ENCODE measurements at places on chromosomes 2 and 18.

GRCh38 chr2:166282154-166282553 is 93.6 kb downstream of the SCN9A start:
- DNase-seq, result no peak

DNA sequence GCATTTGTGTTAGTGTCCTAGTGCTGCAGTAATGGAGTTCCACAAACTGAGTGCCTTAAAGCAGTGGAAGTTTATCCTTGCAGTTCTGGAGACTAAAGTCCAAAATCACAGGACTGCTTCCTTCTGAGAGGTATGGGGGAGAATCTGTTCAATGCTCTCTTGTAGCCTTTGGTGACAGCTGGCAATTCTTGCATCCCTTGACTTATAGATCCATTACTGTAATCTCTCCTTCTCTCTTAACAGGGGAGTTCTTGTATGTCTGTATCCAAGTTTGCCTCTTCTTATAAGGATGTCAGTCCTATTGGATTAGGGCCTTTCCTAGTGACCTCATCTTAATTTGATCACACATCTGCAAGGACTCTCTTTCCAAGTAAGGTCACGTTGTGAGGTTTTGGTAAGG is 69.9 kb downstream of the XRCC5 start:
- DNase-seq, result no peak

GRCh38 chr2:110881908-110882307 is 149.5 kb downstream of the ACOXL start:
- no peak for DNase-seq

GRCh38 chr2:77268626-77269025 is 253.6 kb downstream of the LRRTM4 start:
- no peak for DNase-seq

DNA sequence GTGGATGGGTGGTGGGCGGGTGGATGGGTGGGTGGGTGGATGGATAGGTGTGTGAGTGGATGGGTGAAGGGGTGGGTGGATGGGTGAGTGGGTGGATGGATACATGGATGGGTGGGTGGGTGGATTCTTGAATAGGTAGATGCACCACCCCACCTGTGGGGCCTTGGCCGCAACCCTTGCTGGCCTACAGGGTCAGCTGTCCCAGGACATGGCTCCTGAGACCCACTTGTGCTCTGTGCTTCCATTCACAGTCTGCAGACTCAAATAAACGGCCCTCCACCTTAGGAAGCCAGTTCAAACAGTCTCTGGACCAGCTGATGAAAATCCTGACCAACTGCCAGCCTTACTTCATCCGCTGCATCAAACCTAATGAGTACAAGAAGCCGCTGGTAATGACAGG is 54.4 kb downstream of the MYO7B start:
- no peak for DNase-seq

DNA sequence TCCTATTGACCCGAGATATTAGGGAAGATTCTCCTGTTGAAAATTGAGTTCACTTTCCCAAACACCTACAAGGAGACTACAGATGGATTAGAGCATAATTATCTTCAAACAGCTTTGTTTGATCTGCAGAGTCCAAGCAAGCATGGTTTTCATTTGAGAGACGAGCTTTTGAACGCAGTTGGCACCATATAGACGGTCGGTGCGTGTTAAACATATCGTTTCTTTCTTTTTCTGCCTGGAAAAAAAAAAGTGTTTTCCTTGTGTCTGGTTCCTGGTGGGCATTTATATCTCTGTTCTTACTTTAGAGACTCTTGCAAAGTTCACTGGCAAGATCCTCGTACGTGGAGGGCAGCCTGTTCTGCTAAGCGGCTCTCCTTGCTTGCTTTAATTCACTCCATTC is 248.9 kb downstream of the TMEM182 start:
- DNase-seq, result no peak

GRCh38 chr18:12783524-12783923 is 80.7 kb downstream of the PSMG2 start:
- no peak for DNase-seq

DNA sequence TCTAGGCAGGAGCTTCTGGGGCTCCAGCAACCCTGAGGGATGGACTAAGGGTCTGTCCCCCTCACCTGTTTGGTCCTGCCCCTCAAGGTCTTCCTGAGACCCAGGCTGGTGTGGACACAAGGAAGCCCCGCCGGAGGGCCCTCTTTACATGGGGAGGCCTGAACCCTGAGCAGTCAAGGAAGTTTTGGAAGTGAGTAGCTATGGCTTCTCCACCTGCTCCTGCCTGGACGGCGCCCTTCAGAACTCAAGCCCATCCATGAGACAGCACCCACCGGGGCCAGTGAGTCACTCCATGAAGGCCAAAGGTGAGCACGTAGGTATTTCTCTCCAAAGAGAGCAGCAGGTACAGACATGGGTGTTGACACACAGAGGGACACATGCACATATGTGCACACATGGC is 98.2 kb upstream of the CTDP1 start:
- no peak for DNase-seq

- DNase-seq, result no peak
These were observed 98.0 kb upstream of the SLC14A2 start for GRCh38 chr18:45517181-45517741.

DNA sequence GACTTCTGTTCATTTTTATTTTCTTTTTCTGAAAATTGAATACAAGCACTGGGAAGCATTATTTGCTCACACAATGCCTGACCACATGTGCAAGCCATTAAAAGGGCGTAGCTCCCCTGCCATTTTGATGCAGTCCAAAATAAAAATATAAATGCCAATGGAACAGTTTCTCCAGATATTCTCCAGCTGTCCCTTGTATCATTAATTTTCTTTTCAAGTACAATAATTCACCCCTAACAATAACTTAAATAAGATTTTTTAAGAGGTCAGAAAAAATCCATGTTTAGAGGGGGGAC is 168.0 kb downstream of the TMEFF2 start:
- DNase-seq, result no peak

DNA sequence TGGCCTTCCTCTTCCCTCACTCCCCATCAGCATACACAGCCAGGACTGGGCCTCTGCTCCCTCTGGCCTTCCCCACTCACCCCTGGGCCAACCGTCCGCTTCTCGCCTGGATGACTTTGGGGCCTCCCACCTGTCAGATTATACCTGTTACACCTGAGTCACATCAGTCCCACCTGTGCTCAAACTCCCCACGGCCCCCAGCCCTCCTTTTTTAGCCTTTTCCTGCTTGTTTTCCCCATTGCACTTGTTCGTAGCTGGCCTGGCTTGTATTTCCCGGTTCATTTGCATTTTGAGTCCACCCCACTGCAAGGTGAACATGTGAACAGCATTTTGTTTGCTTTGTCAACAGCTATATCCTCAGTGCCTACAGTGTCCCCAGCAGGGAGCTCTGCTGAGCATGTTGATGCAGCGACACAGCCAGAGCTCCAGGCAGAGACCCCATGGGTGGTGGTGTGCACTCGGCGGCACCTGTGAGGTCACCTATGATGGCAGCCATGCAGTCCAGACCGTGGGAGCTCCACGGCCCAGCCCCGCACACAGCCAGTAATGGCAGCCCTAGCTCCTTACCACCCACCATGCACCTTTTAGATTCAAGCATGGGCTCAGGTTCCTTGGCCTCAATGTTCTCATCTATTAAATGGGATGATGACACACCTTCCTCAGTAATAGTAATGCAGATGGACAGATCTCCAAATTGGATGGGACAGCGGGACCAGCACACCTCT is 276.4 kb upstream of the HS6ST1 start:
- peak; percentile 79 for DNase-seq

DNA sequence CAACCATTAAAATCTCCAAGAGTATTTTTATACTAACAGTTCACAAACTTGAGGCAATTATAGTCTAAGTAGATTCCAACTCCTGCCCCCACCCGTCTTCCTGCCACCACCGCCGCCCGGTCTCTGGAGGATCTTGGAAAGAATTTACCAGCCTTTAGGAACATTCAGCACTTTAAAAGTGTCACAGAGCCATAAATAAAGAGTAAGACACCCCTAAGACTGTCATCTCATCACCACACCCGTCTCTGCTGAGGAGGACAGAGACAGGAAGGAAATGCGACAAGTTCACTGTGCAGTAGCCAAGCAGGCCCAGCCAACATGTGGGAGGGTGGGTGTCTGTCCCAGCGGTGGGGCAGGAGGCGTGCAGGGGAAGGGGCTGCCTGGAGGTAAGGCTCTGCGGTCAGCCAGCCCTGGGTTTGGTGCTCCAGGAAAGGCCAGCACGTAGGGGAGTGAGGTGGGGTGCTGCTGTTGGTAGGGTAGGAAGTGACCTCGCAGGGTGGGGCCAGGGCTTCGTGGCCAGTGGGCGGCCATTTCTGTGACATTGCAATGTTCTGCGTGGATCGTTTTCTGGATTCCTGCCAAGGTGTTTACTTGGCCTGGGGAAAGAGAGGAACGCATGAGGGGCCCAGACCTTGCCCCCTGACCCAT is 111.6 kb downstream of the FAM210A start:
- no peak for DNase-seq

- peak; percentile 6 for DNase-seq
These were observed 32.8 kb upstream of the SLC14A1 start for GRCh38 chr18:45690975-45691815.

DNA sequence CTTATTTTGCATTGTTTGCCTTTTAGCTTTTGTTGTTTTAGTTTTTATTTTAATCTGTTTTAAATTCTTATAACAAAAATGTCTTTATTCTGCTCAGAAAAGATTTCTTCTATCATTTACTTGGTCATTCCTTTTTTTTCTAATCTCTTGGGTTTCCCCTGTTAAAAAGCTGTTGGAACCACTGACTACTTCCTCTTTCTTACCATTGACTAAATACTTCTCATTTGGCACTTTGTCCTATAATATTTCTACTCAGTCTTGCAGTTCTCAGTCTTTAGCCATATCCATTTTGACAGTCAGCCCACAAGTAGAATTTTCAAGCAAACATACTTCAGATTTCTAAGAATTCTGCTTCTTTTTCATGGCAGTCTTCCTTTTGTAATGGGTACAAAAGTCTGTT is 567.2 kb downstream of the SATB2 start:
- DNase-seq, result no peak

- no peak for DNase-seq
These were observed 177.8 kb downstream of the LNPK start for GRCh38 chr2:175824243-175824642.

GRCh38 chr18:24112874-24113615 is 25.8 kb upstream of the CABYR start:
- no peak for DNase-seq

- DNase-seq, result no peak
These were observed 39.0 kb upstream of the SLC35F5 start for GRCh38 chr2:113795405-113795920.

DNA sequence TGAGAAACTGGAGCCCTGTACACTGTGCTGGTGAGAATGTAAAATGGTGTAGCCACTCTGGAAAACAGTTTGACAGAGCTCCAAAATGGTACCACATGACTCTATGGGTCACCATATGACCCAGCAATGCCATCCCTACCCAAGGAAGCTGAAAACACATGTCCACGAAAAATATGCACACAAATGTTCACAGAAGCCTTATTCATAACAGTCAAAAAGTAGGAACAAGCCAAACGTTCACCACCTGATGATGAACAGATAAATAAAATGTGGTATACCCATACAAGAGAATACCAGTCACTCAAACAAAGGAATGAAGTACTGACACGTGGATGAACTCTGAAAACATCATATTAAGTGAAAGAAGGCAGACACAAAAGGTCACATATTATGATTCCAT is 4.6 kb downstream of the AFG3L2 start:
- DNase-seq, result no peak

- no peak for DNase-seq
These were observed 50.1 kb upstream of the PSME4 start for GRCh38 chr2:54020793-54021414.

DNA sequence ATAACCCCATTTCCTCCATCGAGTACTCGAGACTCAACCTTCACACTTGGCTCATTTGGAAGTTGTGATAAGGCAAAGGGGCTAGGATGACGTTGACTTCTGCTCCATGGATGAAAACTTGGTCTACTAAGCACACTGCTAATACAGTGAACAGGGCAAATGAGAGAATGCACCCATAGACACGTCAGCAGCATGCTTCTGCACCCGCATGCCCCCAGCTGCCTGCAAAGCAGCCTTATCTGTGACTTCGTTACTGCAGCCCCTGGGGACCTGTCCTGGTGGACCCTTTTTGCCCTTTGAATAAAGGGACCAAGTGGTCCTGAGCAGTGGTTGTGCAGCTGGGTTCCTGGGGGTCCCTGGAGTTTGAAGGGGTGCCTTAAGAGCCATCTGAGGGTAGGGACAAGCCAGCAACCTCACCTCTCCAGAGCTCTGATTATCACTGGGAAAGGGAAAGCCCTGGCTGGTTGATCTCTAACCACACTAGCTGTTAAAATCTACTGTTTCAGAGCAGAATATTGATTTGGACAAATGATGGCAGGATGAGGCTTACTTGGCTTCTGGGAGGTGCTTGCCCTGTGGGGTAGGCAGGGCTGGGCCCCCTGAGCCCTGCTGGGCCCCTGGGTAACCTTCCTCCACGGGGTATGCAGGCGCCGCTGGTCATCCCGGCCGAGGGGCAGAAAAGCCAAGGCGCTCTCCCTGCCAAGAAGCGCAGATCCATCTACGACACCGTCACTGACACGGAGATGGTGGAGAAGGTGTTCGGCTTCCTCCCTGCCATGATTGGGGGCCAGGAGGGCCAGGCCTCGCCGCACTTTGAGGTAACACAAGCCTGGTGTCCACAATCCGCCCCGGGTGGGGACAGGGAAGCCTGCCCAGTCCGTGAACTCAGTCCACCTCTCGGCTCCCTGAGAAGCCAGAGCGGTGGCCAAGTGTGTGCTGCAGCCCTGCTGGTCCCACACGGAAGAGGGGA is 37.6 kb upstream of the GPR17 start:
- no peak for DNase-seq

- DNase-seq, result no peak
These were observed 54.0 kb upstream of the GPR75 start for GRCh38 chr2:53913721-53914120.

DNA sequence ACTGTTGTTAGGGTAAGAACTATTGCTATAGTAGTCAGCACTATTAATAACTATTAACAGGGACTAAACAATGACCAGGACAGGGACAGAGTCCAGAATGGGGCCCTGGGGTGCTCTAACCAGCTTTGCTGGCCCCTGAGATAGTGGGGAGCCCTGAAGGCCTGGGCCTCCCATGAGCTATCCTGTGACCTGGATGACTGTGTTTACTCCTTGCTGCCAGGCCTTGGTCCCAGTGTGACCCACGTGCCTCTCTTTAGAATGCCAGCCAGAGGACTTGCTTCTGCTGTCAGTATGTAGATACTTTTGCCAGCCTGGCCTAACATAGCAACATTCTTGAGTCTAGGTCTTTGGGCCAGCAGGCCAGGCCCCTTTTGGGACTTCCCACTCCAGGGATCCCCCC is 11.4 kb downstream of the CDK5R2 start:
- DNase-seq, result no peak

GRCh38 chr2:212949786-212950185 is 201.6 kb downstream of the IKZF2 start:
- DNase-seq, result no peak

GRCh38 chr2:181807526-181807925 is 84.0 kb upstream of the ITPRID2 start:
- no peak for DNase-seq

DNA sequence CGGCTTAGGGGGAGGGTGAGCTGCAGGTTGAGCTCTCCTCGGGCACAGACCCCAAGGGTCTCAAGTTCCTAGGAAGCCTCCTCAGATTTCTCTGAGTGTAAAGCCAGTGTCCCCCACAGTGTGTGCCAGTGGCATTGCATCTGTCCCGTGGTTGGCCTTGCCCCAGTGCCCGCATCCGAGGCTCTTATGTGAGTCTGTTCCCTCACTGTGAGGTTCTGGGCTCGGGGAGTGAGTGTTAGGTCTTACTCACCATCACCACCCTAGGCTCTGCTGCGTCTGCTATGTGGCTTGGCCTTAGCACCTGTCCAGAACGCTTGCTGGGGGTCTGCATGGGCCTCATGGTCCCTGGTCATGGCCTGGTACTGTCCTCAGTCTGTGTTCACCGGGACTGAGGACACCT is 88.7 kb upstream of the PXDN start:
- no peak for DNase-seq
